ENCODE measurements at places on chromosomes 1 and 21.

DNA sequence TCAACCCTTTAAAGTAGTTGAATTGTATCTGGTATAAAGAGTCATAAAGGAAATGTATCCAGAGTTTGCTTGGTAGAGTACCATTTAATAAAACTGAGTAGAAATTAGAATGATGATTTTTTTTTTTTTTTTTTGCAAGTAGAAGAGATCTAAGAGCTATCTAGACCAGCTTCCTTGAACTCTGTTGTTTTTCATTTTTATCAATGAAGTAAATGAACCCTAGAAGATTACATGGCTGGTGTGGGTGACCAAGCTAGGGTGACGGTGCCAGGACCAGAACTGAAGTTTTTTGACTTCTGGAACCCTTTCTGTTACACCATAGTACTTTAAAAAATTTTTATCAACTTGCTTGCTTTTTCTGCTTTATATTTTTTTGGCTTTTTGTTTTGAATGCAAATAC lies 36.9 kb downstream of the MACO1 start:
- H3K36me3 ChIP-seq, result peaks cover 17% of the 10 kb centered on the region
- DNase-seq, result no peak
- H3K27me3 ChIP-seq, result no peaks in the 10 kb centered on the region
- peaks cover 12% of the 10 kb centered on the region for H3K4me1 ChIP-seq
- no peak overlapping the region for H3K4me3 ChIP-seq

- no peak for DNase-seq
- no peak overlapping the region for H3K4me3 ChIP-seq
- H3K36me3 ChIP-seq, result no peaks in the 10 kb centered on the region
- peaks cover 15% of the 10 kb centered on the region for H3K4me1 ChIP-seq
- H3K27ac ChIP-seq, result no peak overlapping the region
- no peaks in the 10 kb centered on the region for H3K27me3 ChIP-seq
Measured at GRCh38 chr1:239586128-239586527, 199.8 kb downstream of the CHRM3 start.

- no peak for DNase-seq
- peaks cover 8% of the 10 kb centered on the region for H3K27me3 ChIP-seq
- no peaks in the 10 kb centered on the region for H3K36me3 ChIP-seq
- H3K4me3 ChIP-seq, result no peak overlapping the region
Measured at GRCh38 chr1:16886860-16887605, 8.7 kb upstream of the RNU1-2 start.

- no peaks in the 10 kb centered on the region for H3K36me3 ChIP-seq
- H3K27ac ChIP-seq, result no peak overlapping the region
- peaks cover 3% of the 10 kb centered on the region for H3K27me3 ChIP-seq
- DNase-seq, result no peak
Measured at GRCh38 chr1:215631489-215631888, 64.4 kb downstream of the KCTD3 start.

- no peak overlapping the region for H3K4me3 ChIP-seq
- no peak for DNase-seq
- H3K36me3 ChIP-seq, result no peaks in the 10 kb centered on the region
- no peak overlapping the region for H3K27ac ChIP-seq
- H3K27me3 ChIP-seq, result no peaks in the 10 kb centered on the region
- peaks cover 44% of the 10 kb centered on the region for H3K4me1 ChIP-seq
Measured at GRCh38 chr1:41355356-41355755, 5.9 kb upstream of the FOXO6 start.

- peaks cover 17% of the 10 kb centered on the region for H3K36me3 ChIP-seq
- H3K27me3 ChIP-seq, result no peaks in the 10 kb centered on the region
- peak; percentile 29 for DNase-seq
Measured at GRCh38 chr21:42839271-42840231, 39.8 kb downstream of the WDR4 start.

- no peak overlapping the region for H3K4me3 ChIP-seq
- H3K4me1 ChIP-seq, result no peaks in the 10 kb centered on the region
- H3K27me3 ChIP-seq, result no peaks in the 10 kb centered on the region
- no peaks in the 10 kb centered on the region for H3K36me3 ChIP-seq
Measured at GRCh38 chr1:202850593-202851362, 38.2 kb downstream of the RABIF start.

GRCh38 chr1:43853161-43853921 lies 80.3 kb upstream of the ARTN start:
- peaks cover 7% of the 10 kb centered on the region for H3K4me1 ChIP-seq
- H3K36me3 ChIP-seq, result no peaks in the 10 kb centered on the region
- H3K27ac ChIP-seq, result no peak overlapping the region

DNA sequence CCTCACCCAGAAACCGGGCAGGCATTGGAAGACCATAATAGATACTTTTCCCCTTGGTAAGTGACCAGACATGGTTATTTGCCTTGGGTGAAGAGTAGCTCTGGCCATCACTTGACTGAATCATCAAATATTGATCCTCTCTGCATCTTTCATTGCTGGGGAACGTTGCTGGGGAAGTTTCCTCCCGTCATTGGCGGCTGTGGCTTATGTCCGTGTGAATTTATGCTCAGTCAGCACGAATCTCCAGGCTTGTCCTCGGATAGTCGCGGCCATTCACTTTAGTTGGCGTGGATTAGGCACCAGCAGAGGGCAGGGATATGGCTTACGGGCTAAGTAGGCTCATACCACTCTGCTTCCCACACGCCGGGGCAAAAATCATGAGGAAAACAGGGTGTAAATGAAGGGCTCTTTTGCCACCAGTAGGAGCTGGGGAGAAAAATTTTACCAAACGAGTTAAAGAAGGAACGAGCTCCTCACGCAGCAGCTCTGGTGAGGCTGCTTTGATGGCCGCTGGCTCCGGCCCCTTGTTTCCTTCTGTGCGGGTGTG lies 473.4 kb downstream of the CAMTA1 start:
- H3K4me1 ChIP-seq, result no peaks in the 10 kb centered on the region
- peaks cover 55% of the 10 kb centered on the region for H3K27me3 ChIP-seq
- no peak for DNase-seq
- H3K4me3 ChIP-seq, result no peak overlapping the region

DNA sequence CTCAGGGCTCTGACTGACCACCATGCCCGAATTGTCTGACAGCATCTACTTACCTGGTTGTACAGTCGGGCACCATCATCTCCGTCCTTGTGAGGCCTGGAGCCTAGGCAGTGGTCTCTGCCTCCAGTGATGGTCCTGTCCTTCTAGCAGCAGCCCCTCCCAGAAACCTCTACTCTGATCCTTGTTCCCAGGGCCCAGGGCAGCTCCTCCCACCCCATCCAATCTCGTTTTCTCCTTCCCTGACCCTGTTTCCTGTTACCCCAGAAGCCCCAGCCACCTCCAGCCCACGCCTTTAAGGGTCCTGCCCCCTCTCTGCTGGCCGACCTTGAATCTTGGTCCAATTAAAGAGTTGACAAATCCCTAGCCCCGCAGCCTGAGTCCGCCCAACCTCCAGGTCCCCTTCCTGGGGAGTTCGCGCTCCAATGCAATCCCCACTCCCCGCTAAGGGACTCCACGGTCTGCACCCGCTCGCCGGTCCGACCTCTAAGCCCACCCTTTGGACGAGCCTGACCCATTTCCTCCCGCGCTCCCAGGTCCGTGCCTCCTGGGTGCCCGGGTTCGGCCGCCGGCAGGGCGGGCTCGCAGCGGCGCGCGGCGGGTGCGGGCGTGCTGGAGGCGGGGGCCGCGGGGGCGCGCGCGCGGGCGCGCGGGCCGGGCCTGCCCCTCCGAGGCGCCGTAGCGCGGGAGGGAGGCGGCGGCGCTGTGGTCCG lies at the start of gene B4GALT2:
Gene B4GALT2 (plus strand): TSS at position 660 of the 710 bp plus-strand sequence. CDS start 1,951 bp downstream, outside the sequence.
- no peaks in the 10 kb centered on the region for H3K27me3 ChIP-seq
- peak within 1 kb of the TSS; percentile 82 for H3K27ac ChIP-seq
- peak within 1 kb of the TSS; percentile 89 for H3K4me3 ChIP-seq
- H3K36me3 ChIP-seq, result peaks cover 16% of the 10 kb centered on the region
- peaks cover 51% of the 10 kb centered on the region for H3K4me1 ChIP-seq

DNA sequence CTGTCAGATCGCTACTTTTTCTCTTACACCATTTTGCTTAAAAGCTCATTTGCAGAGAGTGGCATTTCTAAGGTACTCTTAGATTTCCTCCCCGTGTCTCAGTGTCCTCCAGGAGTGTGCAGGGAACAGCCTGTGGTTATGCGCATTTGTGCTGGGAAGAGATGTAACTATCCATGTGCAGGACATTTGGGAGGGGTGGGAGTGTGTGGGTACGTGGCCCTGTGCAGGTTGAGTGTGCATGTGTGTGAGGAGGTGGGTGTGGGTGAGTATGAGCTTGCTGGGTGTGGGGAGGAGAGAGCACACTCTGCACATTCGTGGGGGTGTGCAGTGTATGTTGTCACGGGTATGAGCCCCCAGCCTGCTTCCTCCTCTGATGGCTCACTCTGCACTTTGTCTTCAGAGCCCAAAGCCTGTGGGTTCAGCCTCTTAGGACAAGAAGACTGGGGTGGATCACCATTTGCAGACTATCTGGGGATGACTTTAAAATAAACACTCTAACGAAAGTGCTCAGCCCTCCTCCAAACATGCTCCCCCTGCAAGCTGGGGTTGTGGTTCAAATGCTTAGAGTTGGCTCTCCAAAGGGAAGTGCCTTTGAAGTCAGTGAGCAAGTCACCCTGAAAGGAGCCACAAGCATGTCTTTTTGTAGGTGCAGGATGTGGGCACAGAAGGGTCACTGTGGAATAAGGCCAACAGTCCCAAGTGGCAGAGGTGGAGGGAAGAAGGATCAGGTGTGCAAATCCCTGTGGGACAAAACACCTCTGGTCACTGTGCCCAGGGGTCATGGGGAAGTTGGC lies 295.4 kb downstream of the RRAGC start:
- no peak overlapping the region for H3K27ac ChIP-seq
- no peak for DNase-seq
- no peaks in the 10 kb centered on the region for H3K36me3 ChIP-seq
- no peak overlapping the region for H3K4me3 ChIP-seq

- H3K4me1 ChIP-seq, result peaks cover 65% of the 10 kb centered on the region
- peak within 1 kb of the TSS; percentile 84 for H3K4me3 ChIP-seq
- peaks cover 23% of the 10 kb centered on the region for H3K27me3 ChIP-seq
Measured at GRCh38 chr1:155127105-155127966, at the start of gene EFNA1. EFNA1 (plus strand) TSS chr1:155127876; CDS start chr1:155127978, 102 bp downstream.

GRCh38 chr1:197184190-197184589 lies 37.7 kb upstream of the ASPM start:
- peaks cover 8% of the 10 kb centered on the region for H3K4me1 ChIP-seq
- no peak overlapping the region for H3K27ac ChIP-seq
- no peaks in the 10 kb centered on the region for H3K27me3 ChIP-seq

DNA sequence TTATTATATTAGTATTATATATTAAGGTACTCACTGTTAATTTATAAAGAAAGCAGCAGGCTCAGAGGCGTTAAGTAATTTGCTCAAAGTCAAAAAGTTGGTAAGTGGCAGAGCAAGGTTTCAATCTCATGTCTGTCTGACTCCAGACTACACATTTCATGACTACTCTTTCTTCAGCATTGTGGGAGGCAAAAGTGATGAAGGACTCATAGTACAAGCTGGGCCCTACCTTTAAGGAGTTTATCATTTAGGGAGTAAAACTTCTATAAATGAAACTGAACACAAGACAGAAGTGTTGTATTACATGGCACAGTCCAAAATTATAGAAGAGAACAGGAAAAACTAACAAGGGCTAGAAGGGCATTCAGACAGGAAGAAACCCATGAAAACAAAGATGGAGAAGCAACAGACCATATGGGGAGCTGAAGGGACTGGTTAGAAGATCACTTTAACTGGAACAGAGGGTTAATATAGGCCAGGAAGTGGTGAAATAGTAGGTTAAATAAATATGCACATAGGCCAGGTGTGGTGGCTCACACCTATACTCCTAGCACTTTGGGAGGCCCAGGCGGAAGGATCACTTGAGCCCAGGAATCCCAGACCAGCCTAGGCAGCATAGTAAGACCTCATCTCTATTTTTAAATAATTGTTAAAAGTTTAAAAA lies 11.5 kb downstream of the SORT1 start:
- H3K27me3 ChIP-seq, result no peaks in the 10 kb centered on the region
- no peak overlapping the region for H3K4me3 ChIP-seq
- no peak for DNase-seq
- H3K27ac ChIP-seq, result no peak overlapping the region
- H3K36me3 ChIP-seq, result peaks cover 9% of the 10 kb centered on the region

DNA sequence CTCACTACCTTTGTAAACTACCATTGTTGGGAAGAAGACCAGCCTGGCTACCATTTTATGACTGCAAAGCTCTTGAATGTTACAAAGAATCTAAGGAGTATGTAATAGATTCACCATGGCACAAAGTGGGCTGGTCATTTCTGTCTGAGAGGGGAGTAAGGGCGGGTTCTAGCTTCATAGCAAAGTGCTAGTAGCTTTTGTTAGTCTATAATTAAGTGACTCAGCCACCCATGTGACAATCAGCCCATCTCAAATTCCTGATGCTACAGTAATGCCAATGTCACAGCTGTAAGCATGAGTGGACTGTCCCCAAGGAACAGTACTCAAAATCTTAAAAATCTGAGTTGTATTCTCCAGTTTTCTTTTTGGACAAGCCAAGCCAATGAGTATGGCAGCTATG lies 15.4 kb upstream of the OTUD3 start:
- H3K4me3 ChIP-seq, result no peak overlapping the region
- no peak overlapping the region for H3K27ac ChIP-seq
- no peaks in the 10 kb centered on the region for H3K4me1 ChIP-seq
- peaks cover 4% of the 10 kb centered on the region for H3K27me3 ChIP-seq
- DNase-seq, result no peak
- H3K36me3 ChIP-seq, result peaks cover 2% of the 10 kb centered on the region

GRCh38 chr1:62989497-62989896 lies 205.6 kb downstream of the ATG4C start:
- H3K36me3 ChIP-seq, result no peaks in the 10 kb centered on the region
- peaks cover 4% of the 10 kb centered on the region for H3K4me1 ChIP-seq
- no peak for DNase-seq
- no peak overlapping the region for H3K4me3 ChIP-seq

GRCh38 chr1:201074018-201074417 lies 38.2 kb downstream of the CACNA1S start:
- H3K27me3 ChIP-seq, result peaks cover 2% of the 10 kb centered on the region
- no peaks in the 10 kb centered on the region for H3K4me1 ChIP-seq
- no peak overlapping the region for H3K27ac ChIP-seq
- DNase-seq, result no peak
- H3K4me3 ChIP-seq, result no peak overlapping the region

DNA sequence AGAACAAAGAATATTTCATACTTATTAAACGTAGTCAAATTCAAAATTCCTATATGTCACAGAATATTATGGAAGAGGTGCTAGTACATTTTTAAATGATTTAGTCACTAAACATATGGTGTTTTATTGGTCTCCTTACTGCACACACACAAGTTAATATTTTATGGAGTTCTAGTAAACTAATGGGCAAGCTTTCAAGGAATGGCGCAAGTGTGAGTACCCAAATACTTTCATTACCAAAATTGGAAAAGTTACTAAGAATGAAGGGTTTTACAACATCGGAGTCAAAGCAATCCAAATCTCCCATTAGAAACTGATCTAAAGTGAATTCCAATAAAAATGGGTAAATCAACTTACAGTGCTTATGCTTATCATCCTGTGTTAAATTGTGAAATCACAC lies 921.9 kb downstream of the ADGRL2 start:
- H3K27ac ChIP-seq, result no peak overlapping the region
- no peaks in the 10 kb centered on the region for H3K27me3 ChIP-seq
- H3K36me3 ChIP-seq, result peaks cover 5% of the 10 kb centered on the region
- H3K4me3 ChIP-seq, result no peak overlapping the region

All from mesothelial cell of epicardium (in vitro differentiated cells).